Astrocyte (in vitro differentiated cells and primary cell): ENCODE measurements at places on chromosomes 2 and 18.
A peak's percentile ranks its signal among the peaks of the same experiment; 100 is the strongest.

- no peaks in the 10 kb centered on the region for H3K27me3 ChIP-seq
- H3K4me1 ChIP-seq, result no peaks in the 10 kb centered on the region
- no peak overlapping the region for H3K27ac ChIP-seq
- no peaks in the 10 kb centered on the region for H3K36me3 ChIP-seq
Observed at GRCh38 chr2:94873362-94874276, 2.4 kb downstream of the TEKT4 start.

GRCh38 chr18:7923105-7923504 is 356.0 kb downstream of the PTPRM start:
- no peak for DNase-seq
- no peak overlapping the region for H3K4me3 ChIP-seq
- no peaks in the 10 kb centered on the region for H3K27me3 ChIP-seq
- H3K4me1 ChIP-seq, result peaks cover 23% of the 10 kb centered on the region
- H3K36me3 ChIP-seq, result no peaks in the 10 kb centered on the region

DNA sequence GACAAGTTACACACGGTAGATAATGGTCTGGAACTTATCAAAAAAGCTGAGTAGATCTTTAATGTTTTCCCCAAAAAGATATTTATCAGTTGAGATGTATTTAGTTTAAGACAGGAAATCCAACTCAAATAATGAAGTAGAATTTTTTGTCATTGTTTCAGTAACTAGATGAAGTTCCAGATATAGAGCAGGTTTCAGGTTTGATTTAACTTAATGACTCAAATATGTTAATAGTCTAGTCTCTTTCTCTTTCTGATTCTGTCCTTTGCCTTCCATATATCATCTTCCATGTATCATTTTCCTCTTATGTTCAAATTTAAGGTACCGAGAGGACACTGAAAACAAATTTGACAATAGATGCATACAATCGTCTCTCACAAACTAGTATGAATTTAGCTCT is 23.6 kb upstream of the DOCK10 start:
- DNase-seq, result no peak
- H3K4me3 ChIP-seq, result no peak overlapping the region
- H3K4me1 ChIP-seq, result no peaks in the 10 kb centered on the region
- no peak overlapping the region for H3K27ac ChIP-seq

DNA sequence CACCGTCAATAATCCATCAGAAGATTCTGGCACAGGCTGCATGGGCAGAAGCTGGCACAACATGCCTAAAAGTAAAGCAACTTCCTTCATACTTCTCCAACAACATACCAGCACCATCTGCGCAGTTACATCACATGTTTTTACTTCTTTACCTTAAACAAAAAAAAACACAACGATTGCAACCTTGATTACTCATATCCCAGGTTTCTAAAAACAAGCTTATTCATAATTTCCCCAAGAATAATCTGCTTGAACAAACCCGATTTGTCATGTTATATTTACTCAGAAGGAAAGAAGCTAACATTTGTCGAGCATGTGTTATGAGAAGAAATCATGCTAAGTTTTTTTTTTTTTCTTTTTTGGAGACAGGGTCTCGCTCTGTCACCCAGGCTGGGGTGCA is 54.7 kb downstream of the THADA start:
- no peaks in the 10 kb centered on the region for H3K27me3 ChIP-seq
- no peak for DNase-seq
- H3K36me3 ChIP-seq, result peaks cover 2% of the 10 kb centered on the region
- H3K4me1 ChIP-seq, result peaks cover 5% of the 10 kb centered on the region
- no peak overlapping the region for H3K27ac ChIP-seq
- H3K4me3 ChIP-seq, result no peak overlapping the region

DNA sequence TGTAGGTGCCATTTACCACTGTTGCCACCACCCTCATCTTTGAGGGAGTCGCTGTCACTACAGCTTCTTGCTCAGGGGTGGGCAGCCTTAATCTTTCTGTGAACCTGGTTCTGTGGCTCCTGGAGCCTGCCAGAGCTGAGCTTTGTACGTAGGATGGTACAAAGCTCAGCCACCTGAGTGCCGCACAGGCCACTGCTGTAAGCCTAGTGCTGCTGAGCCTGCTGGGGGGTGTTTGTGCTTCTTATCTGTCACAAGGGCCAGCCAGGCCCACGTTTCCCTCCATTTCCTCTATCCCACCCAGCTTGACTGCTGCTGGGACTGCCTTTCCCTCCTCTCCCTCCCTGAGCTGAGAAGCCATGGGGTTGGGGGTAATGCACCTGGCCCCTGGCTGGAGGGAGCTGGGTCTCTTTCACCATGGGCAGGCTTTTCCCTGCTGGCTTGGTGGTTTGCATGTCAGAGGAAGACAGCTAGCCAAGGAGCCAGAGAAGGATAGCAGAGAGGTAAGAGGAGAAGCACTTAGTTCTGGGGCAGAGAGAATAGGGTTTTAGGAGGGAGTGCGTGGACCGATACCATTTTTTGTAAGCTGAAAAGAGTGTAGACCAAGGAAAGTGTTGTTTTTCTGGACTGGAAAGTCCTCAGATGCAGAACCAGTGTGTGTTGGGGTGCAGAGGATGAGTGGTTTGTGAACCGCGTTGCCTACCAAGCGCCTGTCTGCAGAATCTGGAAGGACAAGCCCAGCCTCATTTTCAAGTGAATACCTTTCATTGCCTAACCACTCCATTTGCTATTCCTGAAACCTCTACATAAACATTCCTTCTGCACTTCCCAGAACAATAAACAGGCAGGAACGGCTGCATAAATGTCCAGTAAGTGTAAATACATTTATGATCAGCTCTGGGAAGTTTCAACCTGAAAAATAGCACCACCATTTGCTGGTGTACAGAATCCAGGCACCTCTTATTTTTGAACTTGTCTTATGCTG is 45.1 kb upstream of the FHL2 start:
- peak; percentile 46 for DNase-seq
- no peak overlapping the region for H3K27ac ChIP-seq
- peaks cover 2% of the 10 kb centered on the region for H3K27me3 ChIP-seq
- peaks cover 10% of the 10 kb centered on the region for H3K4me1 ChIP-seq
- no peak overlapping the region for H3K4me3 ChIP-seq
- no peaks in the 10 kb centered on the region for H3K36me3 ChIP-seq

DNA sequence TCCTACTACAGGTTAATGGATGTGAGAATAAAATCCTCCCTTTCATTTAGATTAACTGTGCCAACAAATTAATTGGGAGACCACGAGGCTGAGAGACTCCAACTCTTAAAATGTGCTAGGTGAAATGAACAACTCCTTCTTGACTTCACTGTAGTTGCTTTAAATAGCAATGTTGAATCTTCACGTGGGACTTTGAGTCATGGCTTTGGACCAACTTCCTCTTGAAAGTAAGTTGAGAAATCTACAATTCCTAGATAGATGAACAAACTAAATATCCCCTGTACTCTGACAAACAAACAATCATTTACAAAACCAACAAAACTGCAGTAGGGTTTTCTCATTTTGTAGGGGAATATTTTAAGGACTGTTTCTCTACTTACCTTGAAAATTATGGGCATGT is 291.9 kb upstream of the SPRED2 start:
- no peaks in the 10 kb centered on the region for H3K36me3 ChIP-seq
- no peaks in the 10 kb centered on the region for H3K4me1 ChIP-seq
- H3K4me3 ChIP-seq, result no peak overlapping the region
- DNase-seq, result no peak
- H3K27ac ChIP-seq, result no peak overlapping the region

DNA sequence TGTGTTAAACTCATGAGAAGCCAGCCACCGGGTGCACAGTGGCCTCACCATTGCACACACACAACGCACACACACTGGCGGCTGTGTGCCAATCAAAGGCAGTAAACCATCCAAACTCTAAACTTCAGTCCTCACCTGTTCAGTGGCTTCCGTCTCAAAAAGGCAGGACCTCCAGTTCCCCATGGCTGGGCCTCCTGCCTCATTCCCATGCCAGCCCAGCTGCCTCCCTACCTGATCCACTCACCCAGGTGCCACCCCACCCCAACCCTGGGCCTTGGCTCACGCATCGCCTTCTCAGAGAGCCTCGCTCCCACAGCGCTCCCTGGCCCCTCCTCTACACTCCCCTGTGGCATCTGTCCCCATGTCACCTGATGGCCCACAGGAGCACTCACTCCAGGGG is 190.9 kb downstream of the EIPR1 start:
- no peaks in the 10 kb centered on the region for H3K27me3 ChIP-seq
- DNase-seq, result no peak
- H3K36me3 ChIP-seq, result no peaks in the 10 kb centered on the region
- no peak overlapping the region for H3K4me3 ChIP-seq

DNA sequence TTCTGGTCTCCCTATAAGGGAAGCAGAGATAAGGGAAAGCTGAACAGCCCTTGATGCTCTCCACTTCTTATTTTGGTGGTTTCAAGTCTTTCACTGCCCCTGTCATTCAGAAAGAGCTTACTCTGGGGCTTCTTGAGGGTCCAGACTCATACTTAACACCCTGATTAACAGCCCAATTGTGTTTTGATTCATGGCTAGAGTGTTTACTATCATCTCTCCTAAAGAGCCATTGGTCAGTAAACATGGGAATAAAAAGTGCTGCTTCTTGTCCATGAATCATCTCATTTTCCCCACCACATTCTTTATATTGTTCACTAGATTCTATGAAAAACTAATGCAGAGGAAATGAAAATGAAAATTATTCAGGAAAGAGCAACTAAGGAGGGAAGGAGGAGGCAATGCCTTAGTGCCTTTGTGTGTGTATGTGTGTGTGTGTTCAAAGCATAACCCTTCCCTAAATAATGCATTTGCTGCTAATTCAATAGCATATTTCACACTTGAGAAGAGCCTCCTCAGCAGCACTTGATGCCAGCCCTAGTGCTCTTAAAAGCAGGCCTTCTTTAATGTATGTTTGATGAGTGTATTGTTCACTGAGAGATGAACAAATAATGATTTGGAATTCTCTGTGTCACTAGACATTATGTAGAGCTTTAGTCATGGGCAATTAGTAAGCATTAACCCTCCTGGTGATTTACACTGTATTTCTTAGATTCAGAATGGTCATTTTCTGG is 63.5 kb downstream of the DCC start:
- H3K4me1 ChIP-seq, result no peaks in the 10 kb centered on the region
- H3K27ac ChIP-seq, result no peak overlapping the region
- no peaks in the 10 kb centered on the region for H3K36me3 ChIP-seq
- H3K4me3 ChIP-seq, result no peak overlapping the region

- peaks cover 6% of the 10 kb centered on the region for H3K4me1 ChIP-seq
- no peaks in the 10 kb centered on the region for H3K36me3 ChIP-seq
- H3K27ac ChIP-seq, result no peak overlapping the region
- no peak overlapping the region for H3K4me3 ChIP-seq
- H3K27me3 ChIP-seq, result no peaks in the 10 kb centered on the region
Observed at GRCh38 chr2:134416637-134417036, 162.8 kb downstream of the MGAT5 start.

- H3K27me3 ChIP-seq, result no peaks in the 10 kb centered on the region
- no peaks in the 10 kb centered on the region for H3K36me3 ChIP-seq
- no peaks in the 10 kb centered on the region for H3K4me1 ChIP-seq
- H3K27ac ChIP-seq, result no peak overlapping the region
- peak; percentile 12 for DNase-seq
Observed at GRCh38 chr2:229601396-229601795, 113.0 kb downstream of the DNER start.

GRCh38 chr2:2579814-2580213 is 248.7 kb upstream of the MYT1L start:
- H3K27me3 ChIP-seq, result no peaks in the 10 kb centered on the region
- H3K27ac ChIP-seq, result no peak overlapping the region
- no peaks in the 10 kb centered on the region for H3K36me3 ChIP-seq
- H3K4me1 ChIP-seq, result no peaks in the 10 kb centered on the region
- no peak for DNase-seq

- no peak overlapping the region for H3K27ac ChIP-seq
- no peaks in the 10 kb centered on the region for H3K4me1 ChIP-seq
- no peaks in the 10 kb centered on the region for H3K36me3 ChIP-seq
Observed at GRCh38 chr18:13538630-13539029, 187.7 kb downstream of the FAM210A start.

- peaks cover 5% of the 10 kb centered on the region for H3K4me1 ChIP-seq
- DNase-seq, result no peak
- H3K36me3 ChIP-seq, result no peaks in the 10 kb centered on the region
- H3K27ac ChIP-seq, result no peak overlapping the region
- no peaks in the 10 kb centered on the region for H3K27me3 ChIP-seq
Observed at GRCh38 chr2:146873646-146874259, 971.1 kb upstream of the ACVR2A start.

- no peak overlapping the region for H3K27ac ChIP-seq
- DNase-seq, result no peak
- no peak overlapping the region for H3K4me3 ChIP-seq
- no peaks in the 10 kb centered on the region for H3K27me3 ChIP-seq
- peaks cover 22% of the 10 kb centered on the region for H3K4me1 ChIP-seq
Observed at GRCh38 chr18:77123320-77124231, 9.0 kb downstream of the MBP start.

GRCh38 chr2:229408356-229408755 is 137.3 kb upstream of the PID1 start:
- no peaks in the 10 kb centered on the region for H3K27me3 ChIP-seq
- peak; percentile 94 for DNase-seq
- H3K36me3 ChIP-seq, result no peaks in the 10 kb centered on the region
- peaks cover 21% of the 10 kb centered on the region for H3K4me1 ChIP-seq
- peak overlapping the region; percentile 70 for H3K27ac ChIP-seq
- no peak overlapping the region for H3K4me3 ChIP-seq

- no peak overlapping the region for H3K27ac ChIP-seq
- no peak for DNase-seq
- H3K36me3 ChIP-seq, result no peaks in the 10 kb centered on the region
Observed at GRCh38 chr2:15769676-15770547, 170.4 kb upstream of the MYCN start.

DNA sequence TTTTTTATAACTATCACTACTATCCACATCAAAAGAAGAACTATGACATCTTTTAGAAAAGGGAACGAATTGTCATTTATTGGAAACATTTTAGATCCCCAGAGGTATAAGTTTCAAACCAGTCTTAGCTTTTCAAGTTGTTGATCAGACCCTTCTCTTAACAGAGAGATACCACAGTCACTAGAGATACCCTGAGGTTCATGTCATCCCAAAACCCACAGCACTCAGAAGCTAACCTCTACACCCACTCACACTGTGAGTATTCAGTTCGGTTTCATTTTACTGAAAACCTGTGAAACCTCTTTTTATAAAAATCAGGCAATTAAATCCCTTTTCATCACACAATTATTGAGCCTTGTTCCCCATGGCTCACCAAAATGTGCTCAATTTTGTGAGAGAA is 156.2 kb downstream of the DTNA start:
- no peaks in the 10 kb centered on the region for H3K27me3 ChIP-seq
- H3K4me3 ChIP-seq, result no peak overlapping the region
- H3K27ac ChIP-seq, result no peak overlapping the region
- no peaks in the 10 kb centered on the region for H3K4me1 ChIP-seq
- no peaks in the 10 kb centered on the region for H3K36me3 ChIP-seq
- no peak for DNase-seq

DNA sequence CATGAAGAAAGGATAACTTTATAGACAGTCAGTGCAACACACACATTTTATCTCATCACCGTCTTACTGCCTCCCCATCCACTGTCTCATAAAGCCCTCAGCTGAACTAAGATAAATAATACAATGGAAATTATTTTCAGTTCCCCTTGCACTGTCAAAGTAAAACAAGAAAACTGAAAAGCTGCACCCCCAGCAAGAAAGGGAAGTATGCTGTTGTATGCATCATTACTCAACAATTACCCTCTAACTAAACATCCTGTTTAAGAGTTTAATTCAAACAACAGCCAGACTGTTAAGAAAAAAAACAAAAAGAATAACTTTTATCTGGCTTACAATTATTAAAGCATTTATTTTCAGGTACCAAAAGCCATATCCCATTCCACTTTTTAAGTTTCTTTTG is 25.0 kb downstream of the MPPE1 start:
- no peak overlapping the region for H3K4me3 ChIP-seq
- no peak for DNase-seq
- no peaks in the 10 kb centered on the region for H3K36me3 ChIP-seq
- no peaks in the 10 kb centered on the region for H3K4me1 ChIP-seq

GRCh38 chr2:216234106-216234505 is 125.0 kb downstream of the XRCC5 start:
- no peak overlapping the region for H3K4me3 ChIP-seq
- no peaks in the 10 kb centered on the region for H3K36me3 ChIP-seq
- no peaks in the 10 kb centered on the region for H3K27me3 ChIP-seq
- H3K27ac ChIP-seq, result no peak overlapping the region
